COLO829 (cell line): ENCODE measurements at places on chromosomes 3 and 15.

DNA sequence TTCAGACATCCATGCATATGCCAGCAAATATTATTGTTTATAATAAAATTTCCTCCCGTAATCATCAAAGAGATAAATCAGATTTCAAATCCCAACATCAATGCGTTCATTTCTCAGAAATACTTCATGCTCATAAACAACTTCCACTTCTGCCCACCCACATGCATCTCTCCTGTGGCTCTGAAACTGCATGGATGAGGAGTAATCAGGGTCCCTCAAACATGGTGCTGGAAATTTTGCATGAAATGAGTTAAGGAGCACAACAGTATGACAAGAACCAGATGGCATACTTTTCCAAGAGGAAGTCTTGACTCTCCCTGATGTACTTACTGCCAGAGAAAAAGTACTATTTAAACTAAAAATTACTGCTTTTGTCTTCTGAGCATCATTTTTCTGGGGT is 26.9 kb upstream of the MFSD1 start:
- DNase-seq: no peak

DNA sequence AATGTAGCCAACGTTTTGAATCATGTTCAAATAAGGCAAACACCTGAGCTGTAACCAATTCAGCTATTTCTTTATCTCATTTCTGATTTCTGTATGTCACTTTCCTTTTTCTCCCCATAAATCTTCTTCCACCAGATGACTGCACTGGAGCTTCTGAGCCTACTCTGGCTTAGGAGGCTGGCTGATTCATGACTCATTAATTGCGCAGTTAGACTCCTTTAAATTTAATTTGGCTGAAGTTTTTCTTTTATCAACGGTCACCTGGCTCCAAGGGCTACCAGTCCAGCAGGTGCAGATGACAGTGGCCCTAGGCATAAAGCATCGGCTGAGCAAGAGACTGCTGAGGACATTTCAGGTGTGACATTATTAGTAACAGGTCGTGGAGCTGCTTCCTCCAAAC is 39.6 kb upstream of the ITGA11 start:
- DNase-seq: no peak

DNA sequence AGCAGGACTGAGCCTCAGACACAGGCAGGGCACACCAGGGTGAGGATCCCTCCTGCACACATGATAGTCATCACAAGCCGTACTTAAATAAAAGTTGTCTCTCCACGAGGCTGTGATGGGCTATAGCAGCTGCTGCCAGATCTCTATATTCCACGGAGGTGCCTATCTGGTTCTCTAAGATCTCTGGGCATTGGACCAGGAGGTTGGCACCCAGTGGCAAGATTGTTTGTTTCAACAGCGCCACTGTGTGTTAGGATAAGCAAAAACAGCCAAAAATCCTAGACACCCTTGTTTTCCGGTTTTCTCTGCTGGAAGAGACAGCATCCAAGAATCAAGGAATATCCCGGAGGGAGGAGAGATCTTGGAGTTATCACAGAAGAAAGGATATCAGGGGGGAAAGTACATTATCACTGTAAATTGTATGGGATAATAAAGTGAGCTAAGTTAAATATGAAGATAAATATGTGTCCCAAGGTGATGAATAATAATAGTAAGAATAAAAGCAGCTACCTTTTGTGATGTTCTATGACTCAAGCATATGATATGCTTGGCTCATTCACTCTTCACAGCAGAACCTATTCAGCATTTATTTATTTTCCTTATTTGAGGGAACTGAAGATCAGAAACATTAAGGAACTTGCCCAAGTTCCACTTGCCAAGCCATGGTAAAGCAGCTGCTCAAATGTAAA is 90.6 kb upstream of the AKAP13 start:
- DNase-seq: peak; percentile 94

- DNase-seq: peak; percentile 80
These were observed 41.6 kb downstream of the KLHL18 start for GRCh38 chr3:47324278-47324865.

GRCh38 chr3:165466856-165467255 is 270.7 kb upstream of the SLITRK3 start:
- DNase-seq: no peak

DNA sequence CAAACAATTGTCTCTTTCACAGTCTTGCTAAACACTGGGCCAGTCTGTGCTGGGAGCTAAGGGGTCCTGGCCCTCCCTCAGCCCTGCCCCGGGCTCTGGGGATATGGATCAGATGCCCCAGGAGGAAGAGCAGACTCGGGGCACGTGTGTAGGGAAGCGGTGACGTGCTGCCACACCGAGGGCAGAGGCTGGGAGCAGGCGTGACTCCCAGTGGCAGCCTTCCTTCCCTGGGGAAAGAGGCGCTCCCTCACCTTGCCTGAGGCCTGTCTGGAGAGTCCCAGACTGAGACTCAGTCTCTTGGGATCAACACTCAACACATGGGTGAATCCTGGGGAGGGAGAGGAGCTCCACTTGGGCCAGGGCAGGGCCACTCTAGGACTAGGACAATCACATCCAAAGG is 54.1 kb upstream of the GRIP2 start:
- no peak for DNase-seq

GRCh38 chr15:95363646-95364045 is 966.9 kb upstream of the NR2F2 start:
- DNase-seq: no peak

DNA sequence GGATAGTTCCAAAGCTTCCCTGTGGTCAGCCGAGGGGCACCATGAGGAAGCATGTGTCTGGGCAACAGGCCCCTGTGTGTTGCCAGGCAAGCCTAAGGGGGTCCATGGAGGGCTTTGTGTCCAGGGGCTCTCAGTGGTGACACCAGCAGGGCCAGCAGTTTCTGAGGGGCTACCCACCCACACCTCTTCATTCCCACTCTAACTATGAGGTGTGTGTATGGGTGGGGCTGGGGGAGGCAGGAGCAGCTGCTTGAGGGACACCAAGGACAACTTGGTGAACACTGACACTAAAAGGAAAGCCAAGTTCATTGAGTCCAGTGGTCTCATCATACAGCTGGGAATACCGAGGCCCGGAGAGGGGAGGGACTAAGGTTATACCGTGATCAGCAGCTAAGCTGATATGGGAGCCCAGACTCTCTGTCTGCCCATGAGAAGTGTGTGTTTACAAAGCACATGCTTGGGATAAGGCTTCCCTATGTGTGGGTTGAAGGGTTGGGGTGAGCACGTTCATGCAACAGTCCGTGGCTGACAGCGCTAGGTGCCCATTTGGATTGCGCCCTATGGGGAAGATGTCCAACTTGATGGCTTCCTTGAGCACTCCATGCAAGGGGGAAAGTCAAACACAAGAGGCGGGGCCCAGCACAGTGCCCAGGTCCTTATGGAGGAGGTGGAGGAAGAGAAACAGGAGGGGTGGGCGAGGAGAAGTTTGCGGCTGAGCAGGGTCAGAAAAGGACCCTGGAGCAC is 34.8 kb upstream of the CHRNB4 start:
- DNase-seq: no peak

DNA sequence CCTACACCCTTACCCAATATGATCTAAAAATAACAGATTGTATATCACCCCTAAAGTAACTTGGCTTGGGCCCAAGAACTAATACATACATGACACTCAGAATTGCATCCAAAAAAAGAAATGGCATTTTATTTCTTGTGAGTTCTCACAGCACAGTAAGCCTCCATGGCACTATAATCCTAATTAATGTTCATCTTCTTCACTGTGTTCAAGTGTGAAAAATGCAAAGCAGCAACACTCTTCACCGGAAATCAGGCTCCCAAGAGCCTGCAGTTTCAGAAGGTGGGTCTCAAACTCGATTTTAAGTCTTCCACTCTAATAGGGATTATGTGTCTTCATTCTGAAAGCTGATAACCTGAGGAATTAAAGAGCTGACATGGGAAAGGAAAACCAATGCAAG is 142.8 kb upstream of the TSC22D2 start:
- DNase-seq: no peak

DNA sequence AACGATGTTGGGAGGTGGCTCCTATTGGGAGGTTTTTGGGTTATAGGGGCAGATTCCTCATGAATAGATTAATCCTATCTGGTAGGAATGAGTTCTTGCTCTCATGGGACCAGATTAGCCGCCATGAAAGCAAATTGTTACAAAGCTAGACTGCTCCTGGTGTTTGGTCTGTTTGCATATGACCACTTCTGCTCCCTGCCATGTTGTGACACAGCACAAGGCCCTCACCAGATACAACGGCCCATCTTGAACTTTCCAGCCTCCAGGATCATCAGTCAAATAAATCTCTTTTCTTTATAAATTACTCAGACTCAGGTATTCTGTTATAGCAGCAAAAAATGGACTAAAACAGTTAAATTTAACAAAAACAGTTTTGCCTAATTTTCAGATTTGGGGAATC is 34.4 kb downstream of the TRIM42 start:
- DNase-seq: no peak

GRCh38 chr3:114879059-114880031 is 267.7 kb downstream of the ZBTB20 start:
- peak; percentile 21 for DNase-seq

DNA sequence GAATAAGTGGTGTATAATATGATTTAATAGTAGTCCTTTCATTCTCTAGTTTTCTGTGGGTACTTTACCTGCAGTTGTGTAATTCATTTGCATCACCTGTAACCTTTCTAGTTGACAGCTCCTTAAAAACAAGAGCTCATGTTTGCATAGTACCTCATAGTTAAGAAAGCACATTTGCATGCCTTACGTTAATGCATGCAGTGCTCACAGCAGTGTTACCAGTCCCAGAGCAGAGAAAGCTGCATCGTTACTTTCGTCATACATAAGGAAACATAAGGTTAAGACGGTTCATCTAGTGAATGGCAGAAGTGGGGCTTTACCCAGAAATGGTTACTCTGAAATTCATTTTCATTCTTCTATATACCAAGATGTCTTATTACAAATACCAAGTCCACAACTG is 111.3 kb downstream of the AKAP13 start:
- no peak for DNase-seq

GRCh38 chr15:49060710-49061495 is 14.7 kb upstream of the SECISBP2L start:
- DNase-seq: no peak

- no peak for DNase-seq
These were observed 73.6 kb downstream of the ADCY5 start for GRCh38 chr3:123375014-123375940.

DNA sequence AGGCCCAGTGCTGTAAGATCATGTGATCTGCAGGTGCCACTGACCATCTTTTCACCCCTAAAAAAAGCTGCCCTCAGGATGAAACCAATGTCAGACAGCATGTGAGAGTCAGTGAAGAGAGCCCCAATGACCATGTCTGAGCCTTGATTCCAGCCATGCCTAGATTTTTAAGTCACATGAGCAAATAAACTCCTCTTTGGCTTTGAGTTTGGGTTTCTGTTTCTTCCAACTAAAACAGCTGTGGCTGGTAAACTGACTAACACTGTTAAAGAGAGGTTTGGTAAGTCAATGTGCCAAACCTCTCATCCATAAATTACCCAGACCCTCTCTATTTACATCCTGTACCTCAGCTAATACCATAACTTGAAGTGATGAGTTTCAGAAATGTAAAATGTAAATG is 8.3 kb downstream of the MYO5A start:
- DNase-seq: no peak

- DNase-seq: no peak
These were observed 231.4 kb downstream of the CDIN1 start for GRCh38 chr15:36810656-36811449.

GRCh38 chr15:56933410-56933809 is 15.0 kb downstream of the TCF12 start:
- DNase-seq: no peak

DNA sequence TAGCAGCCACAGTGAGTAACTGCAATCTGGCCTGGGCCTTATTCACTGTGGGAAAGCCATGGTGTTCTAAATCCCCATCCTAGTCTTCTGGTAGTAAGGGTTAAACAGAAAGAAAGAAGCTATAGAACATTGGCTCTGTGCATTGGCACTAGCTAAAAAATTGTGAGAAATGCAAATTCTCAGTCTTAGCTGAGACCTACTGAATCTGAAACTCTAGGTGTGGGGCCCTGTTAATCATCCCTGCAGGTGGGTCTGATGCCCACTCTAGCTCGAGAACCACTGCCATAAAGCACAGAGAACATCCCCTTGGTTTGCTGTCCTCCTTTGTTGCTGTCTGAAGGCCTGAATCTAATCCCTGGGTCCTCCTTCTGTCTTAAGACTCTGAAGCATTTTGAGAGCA is 59.3 kb downstream of the MEIS2 start:
- DNase-seq: no peak

- DNase-seq: no peak
These were observed 7.4 kb downstream of the RPL14 start for GRCh38 chr3:40464339-40465110.

GRCh38 chr3:52696830-52697631 is 8.6 kb downstream of the GLT8D1 start:
- no peak for DNase-seq

GRCh38 chr3:11373235-11373634 is 101.0 kb downstream of the ATG7 start:
- DNase-seq: no peak

DNA sequence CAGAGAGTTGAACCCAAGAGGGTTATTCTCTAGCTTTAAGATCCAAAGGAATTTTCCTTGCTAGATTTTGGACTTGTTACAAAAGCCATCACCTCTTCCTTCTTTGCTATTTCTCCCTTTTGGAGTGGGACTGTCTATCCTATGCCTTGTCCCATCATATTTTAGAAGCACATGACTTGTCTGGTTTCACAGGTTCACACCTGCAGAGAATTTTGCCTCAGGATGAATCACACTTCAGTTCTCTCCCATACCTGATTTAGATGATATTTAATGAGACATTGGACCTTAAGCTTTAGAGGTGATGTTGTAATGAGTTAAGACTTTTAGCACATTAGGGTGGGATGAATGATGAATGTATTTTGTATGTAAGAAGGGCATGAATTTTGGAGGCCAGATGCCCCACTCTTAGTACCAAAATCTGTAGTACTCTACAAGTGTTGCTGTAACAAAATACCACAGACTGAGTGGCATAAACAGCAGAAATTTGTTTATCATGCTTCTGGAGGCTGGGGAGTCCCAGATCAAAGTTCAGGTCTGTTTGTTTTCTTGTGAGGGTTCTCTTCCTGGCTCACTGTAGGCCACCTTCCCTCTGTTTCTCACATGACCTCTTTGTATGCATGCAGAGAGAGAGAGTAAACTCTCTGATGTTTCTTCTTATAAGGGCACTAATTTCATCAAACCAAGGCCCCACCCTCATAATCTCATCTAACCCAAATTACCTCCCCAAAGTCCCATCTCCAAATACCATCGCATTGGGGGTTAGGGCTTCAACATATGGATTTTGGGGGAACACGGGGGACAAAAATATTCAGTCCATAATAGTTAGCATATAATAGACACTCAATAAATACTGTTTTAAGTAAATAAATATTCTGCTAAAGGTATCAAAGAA is 10.0 kb downstream of the LNP1 start:
- DNase-seq: no peak

- no peak for DNase-seq
These were observed 167.8 kb downstream of the TAFA4 start for GRCh38 chr3:68764554-68764953.

- no peak for DNase-seq
These were observed 268.7 kb downstream of the EDEM1 start for GRCh38 chr3:5456199-5456598.

GRCh38 chr3:129367821-129368220 is 60.6 kb downstream of the EFCAB12 start:
- DNase-seq: no peak

- DNase-seq: no peak
These were observed 12.5 kb downstream of the SAMD7 start for GRCh38 chr3:169923831-169924230.

GRCh38 chr15:27842526-27842925 is 256.6 kb downstream of the OCA2 start:
- no peak for DNase-seq

GRCh38 chr15:62601777-62602545 is 436.9 kb upstream of the C2CD4B start:
- DNase-seq: no peak

GRCh38 chr3:154013736-154014135 is 107.5 kb upstream of the ARHGEF26 start:
- DNase-seq: no peak
